Activated CD4-positive, alpha-beta T cell treated with anti-CD3 and anti-CD28 coated beads, Interleukin-10, Interleukin-2, amounts not matched to agents 100 ng/mL and 50 ng/mL, durations not matched to agents 16 hours and 8 hours (primary cell): ENCODE measurements at places on chromosomes 1 and 21.

- no peak for DNase-seq
These were observed 75.8 kb downstream of the FOXJ3 start for GRCh38 chr1:42259059-42259738.

- DNase-seq: peak; percentile 55
These were observed 28.6 kb upstream of the IFNGR2 start for GRCh38 chr21:33374450-33375096.

DNA sequence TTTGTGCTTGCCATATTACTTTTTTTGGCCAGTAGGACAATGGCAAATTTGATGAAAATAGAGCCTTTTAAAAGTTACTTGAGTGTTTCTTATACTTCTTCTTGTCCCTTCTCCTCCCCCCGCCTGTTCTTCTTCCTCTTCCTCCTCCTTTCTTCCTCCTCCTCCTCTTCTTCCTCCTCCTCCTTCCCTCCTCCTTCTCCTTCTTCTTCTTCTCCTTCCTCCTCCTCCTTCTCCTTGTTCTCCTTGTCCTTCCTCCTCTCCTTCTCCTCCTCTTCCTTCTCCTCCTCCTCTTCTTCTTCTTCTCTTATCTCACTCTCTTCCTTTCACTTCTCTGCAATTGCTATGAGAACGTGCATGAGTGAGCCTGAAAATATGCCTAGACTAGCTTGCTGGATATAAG is 466.2 kb upstream of the NR5A2 start:
- DNase-seq: no peak

DNA sequence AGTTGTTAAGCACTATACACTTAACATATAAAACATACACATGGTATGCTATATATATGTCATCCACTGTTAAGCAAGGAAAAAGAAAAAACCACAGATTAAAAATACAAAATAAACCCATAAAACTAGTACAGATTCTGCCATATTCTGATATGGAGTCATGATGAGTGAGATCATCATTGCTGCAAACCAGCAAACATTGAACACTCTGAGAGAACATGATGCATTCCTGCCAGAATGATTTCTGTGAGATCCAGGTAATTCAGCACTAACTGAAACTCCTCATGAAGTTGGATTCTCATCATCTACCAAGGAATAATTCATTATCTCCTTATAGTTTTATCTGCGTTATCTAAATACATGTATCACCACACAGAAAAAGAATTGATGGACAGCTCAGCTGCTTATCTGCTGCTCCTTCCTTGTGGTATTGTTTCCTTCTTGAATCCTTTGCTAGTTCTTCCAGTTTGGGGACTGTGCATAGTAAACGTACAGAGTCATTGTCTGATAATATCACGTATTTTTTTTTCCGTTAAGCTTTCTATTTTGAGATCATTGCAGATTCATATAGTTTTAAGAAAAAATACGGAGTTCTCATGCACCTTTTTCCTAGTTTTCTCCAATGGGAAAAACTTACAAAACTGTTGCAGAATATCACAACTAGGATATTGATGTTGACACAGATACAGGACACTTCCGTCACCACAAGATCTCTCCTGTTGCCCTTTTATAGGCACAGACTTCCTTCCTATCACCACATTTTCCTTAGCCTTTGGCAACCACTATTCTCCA is 9.3 kb downstream of the RAB4A start:
- no peak for DNase-seq

- DNase-seq: peak; percentile 10
These were observed 111.1 kb downstream of the COP1 start for GRCh38 chr1:176096015-176096414.
